Stimulated activated CD4-positive, alpha-beta T cell treated with anti-CD3 and anti-CD28 coated beads, Interleukin-1b, Interleukin-23, amount 100 ng/mL, for 4 hours (primary cell): ENCODE measurements at places on chromosomes 3 and 15.

GRCh38 chr3:62128051-62128450 lies 245.3 kb downstream of the FEZF2 start:
- DNase-seq = no peak

DNA sequence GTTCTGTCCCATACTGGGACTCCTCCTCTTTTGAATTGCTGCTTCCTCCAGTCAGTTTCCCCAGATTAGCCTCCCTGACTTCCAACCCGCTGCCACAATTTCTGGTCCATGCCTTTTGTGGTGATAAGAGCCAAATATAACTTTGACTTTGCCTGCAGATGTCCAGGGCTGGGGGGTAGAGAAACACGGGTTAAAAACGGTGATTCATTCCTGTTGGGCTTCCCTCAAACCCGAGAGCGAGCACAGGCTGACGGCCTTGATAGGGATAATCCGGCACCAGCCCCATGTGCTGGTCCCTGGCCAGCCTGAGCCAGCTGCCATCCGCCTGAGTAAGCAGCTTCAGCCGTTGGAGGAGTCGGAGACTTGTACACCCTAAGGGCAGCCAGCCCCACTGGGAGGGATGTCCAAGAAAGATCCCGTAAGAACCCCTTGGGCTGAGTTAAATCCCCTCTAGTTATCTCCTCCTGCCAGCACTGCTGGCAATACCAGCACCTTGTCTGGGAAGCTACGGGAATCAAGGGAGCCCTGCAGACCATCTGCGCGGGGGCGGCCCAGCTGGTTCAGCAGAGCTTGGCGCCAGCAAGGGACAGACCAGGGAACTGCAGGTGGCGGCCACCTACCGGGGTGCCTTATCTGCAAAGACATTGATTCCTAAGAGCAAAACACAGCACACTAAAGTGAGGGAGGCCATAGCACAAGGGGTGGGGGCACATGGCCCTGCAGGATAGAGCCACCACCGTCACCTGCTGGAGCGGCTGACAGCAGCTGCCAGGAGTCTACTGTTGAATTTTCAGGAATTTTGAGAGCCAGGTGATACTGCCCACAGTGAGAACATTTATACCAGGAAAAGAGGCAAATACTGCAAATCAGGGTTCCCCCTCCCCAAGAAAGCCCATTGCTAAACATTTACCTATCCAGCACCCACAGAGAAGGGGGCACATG lies 18.1 kb downstream of the CSPG4 start:
- no peak for DNase-seq

GRCh38 chr3:159964166-159964973 lies 24.3 kb upstream of the IL12A start:
- no peak for DNase-seq

DNA sequence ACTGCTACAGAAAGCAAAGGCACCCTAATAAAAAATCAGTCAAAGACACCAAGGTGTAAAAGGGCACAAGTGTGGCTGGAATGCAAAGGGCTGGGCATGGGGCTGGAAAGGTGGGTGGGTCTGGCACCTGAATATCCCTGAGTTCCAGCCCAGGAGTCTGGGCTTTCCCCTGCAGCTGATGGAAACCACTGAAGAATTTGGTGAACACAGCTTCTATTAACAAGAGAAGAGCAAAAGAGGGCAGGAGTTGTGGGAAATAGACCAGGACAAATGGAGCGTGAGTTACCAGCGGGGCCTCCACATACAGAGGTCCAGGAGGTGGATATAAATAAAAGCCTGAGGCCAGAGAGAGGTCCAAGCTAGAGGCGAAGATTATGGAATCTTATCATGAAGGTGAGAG lies 45.1 kb upstream of the TPM1 start:
- no peak for DNase-seq

DNA sequence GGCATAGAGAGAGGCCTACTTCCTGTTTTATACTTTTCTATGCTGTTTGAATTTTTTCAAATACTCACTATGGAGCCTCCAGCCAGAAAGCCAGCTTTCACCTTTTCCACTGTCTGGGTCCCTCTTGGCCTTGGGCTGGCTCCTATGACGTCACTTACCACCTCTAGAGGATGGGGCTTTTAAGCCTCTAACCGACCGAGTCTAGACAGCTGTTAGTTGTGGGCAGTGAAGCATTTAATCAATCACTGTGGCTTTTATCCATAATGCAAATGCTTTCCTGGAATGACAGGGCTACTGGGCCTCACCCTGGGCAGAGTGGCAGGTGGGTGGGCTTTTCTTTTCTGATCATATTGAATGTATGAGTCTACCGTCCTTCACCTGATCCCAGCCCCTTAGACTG lies 61.9 kb downstream of the LRRK1 start:
- DNase-seq = no peak

GRCh38 chr15:58438956-58439355 lies 7.2 kb downstream of the LIPC start:
- no peak for DNase-seq

DNA sequence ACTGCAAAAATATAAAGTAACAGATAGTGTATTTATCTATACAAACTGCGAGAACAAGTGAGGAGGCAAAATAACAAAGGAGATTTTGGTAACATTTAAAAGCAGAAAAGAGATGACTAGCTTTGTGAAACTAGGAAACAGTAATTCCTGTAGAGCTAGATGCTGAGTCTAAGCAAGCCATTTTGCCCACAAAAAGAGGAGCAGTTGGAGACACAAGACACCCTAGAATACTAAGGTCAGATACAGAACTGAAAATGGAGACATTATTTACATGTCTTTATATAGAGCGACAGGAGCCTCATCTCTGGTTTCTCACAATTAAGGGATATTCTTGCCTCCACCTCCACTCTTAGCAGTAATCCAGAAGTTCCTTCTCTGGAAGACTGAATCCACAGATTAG lies 732.4 kb upstream of the GBE1 start:
- DNase-seq = no peak

DNA sequence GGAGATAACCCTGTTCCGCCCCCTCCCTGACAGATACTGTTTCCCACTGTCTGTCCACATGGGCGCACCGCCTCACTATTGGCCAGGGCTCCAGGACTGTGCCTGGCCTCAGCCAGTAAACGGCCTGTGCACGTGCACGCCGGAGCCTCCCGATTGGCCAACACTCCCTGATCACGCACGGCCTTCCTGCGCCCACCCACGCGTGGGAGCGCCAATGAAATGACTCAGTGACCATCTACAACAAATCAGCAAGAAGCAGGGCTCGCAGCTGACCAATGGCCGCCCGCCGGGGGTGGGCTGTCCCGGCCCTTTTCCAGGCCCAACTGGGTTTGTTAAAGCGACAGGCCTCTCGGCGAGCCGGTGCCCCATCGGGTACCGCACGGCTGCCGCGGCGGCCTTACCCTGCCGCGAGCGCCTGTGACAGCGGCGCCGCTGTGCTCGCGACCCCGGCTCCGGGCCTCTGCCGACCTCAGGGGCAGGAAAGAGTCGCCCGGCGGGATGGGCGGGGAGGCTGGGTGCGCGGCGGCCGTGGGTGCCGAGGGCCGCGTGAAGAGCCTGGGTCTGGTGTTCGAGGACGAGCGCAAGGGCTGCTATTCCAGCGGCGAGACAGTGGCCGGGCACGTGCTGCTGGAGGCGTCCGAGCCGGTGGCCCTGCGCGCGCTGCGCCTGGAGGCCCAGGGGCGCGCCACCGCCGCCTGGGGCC lies at the start of gene ARRDC4:
Gene ARRDC4, plus strand, starts transcription at position 340 of the 703 bp plus-strand sequence. Its CDS starts 159 bp downstream, at position 499.
- peak; percentile 94 for DNase-seq

- DNase-seq = no peak
These were observed 1.0 kb downstream of the MYO9A start for GRCh38 chr15:72116731-72117485.
